Omental fat pad (tissue), 4 donors: ENCODE measurements at places on chromosomes 6 and 20.

GRCh38 chr6:3746119-3746691 lies 5.3 kb downstream of the PXDC1 start:
- no peak for DNase-seq

DNA sequence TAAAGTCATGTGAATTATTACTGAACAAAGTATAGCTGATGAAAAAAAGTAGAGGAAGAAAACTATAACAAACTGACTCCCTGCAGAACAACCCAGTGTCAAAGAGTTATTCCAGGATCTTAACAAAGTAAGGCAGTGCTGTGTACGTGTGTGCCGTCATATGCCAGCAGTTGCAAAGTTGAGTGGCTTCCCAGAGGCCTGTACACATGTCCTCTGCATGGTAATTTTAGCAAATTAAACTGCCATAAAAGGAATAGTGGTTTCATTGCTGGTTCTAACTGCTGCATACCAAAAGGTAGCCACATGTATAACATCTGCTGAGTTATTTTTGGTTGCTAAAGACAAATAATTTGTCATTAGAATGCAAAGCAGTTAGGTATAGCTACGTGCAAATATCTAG lies 44.8 kb downstream of the RIPOR2 start:
- no peak for DNase-seq

GRCh38 chr20:41228858-41229257 lies 88.7 kb downstream of the ZHX3 start:
- no peak for DNase-seq

DNA sequence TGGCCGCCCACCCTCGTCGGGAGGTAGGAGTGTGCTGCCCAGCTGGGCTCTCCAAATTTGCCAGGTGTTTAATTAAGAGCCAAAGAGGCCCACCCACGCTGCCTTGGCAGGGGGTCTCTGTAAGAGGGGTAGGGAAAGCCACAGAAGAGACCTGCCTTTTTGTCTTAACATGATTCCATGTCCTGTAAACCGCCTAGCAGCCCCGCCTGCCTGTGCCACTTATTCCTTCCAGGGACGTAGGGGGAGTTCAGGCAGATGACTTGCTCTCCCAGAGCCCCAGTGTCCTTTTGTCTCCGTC lies 2.1 kb downstream of the FAM210B start:
- no peak for DNase-seq

- no peak for DNase-seq
Observed at GRCh38 chr20:50305636-50306477, 115.2 kb downstream of the CEBPB start.

DNA sequence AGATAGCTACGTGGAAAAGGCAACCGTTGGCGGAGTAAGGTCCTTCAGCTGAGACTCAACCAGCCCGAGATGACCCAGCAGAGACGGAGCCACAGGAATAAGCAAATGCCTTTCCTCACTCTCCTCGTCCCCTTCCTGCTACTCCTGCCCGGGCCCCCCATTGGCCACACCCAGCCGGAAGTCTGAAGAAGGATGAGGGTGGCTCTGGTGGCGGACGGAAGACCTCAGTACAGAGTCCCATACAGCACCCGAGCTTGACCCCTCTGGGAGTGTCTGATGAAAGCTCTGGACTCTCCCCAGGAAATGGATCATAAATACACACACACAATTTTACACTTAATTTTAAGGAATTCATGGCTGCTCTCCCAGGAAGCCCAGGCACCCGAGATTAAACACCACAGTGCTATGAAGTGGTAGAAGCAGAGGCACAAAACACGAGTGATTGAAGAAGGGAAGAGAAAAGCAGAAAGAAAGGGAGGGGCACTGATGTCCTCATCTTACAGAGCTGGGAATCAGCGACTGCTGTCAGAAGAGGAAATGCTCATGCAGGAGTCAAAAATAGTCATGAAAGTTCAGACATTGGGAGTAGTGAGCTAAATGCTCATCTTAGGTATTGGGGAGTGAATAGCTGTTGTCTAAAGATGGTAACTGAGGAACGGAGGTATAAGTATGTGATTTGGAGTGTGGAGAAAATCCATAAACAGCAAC lies 125.6 kb downstream of the BANF2 start:
- no peak for DNase-seq

DNA sequence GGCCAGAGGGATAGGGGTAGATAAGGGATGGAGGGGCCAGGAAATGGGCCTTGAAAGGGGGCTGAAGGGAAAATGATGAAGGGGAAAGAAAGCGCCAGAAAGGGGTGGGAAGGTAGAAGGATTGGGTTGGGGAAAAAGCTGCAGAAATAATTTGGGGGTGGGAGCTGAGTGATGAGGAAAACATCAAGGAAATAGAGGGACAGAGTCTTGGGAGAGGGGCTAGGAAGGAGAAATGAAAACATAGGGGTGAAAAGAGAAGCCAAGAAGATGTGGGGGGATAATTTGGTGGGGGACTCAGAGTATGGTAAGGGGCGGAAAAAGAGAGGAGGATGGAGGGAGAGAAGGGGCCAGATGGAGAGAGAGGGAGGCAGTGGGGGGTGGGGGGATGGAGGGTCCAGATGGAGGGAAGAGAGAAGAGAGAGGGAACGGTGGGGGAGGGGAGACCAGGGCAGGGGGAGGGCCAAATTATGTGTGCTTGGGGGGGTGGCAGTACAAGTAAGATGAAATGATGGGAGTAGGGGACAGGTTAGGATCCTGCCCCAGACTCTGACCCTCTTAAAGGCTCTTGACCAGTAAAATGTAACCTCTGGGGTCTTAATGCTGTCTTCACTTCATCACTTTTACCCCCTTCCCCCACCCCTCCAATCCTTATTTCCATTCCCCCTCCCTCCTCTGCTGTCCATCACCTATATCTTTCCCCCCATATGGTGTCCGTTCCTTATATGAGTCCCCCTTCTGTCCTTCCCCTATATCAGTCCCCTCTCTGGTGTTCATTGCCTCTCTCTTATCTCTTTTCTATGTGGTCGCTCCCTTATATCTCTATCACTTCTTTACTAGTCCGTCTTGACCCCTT lies 852 bp downstream of the SYNGAP1 start:
- no peak for DNase-seq

DNA sequence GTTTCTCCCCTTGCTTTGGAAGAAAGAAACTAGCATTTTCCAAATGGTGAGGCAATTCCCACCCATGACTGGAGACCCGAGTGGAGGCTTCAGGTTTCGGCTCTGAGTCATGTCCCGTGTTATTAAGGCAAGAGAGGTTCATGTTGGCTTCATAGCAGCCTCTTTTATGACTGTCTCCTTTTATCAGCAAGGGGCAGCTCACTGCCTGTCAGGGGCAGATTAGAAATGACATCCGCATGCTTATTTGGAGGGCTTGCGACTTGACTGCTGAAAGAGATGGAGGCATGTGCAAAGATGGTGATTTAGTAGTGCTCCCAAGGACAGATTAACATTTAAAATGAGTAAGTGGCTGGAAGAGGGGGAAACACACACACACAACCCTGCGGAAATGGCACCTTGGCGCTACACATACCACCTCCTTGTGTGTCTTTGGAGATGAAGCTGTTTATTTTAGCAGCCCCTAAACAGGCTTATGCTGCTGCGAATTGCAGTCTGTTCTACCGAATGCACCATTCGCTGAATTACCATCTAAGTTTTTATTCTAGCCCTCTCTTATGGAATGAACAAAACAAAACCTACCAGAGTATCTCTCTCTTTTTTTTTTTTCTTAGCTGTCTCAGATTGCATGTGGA lies 52.1 kb upstream of the VSTM2L start:
- no peak for DNase-seq

DNA sequence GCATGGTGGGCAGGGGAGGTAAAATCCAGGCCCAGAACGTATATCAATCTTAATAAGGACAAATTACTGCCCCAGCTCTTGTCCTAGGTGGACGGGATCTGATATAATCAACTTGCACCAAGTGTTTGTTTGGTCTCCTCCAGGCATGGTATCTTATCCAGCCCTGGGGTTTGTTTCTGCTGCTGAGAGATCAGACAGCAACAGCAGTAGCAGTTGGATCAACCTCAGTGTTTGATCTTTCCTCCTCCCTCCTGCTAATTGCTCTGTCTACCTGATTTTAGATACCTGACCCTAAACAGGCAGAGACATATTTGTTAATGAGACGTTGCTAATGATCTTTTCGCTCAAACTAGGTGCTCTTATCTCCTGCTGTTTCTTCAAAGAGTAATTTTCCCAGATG lies 100.4 kb upstream of the BACH2 start:
- no peak for DNase-seq

- DNase-seq: no peak
Observed at GRCh38 chr20:17816804-17817587, 117.2 kb downstream of the BANF2 start.

DNA sequence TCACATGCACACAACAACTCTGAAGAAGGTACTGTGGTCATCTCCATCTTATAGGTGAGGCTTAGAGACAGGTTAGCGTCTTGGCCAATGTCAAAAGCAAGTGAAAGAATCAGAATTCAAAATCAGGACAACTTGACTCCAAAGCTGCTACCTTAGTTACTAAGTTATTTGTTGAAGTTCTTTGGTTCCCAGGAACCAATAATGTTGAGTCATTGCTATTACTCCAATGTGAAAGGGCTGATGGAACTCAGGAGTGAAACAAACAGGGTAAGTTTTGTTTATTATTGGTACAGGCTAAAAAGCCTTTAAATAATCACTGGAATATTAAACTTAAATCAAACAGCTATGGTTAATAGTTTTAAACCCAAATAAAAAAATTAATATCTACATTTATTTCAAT lies 111.1 kb downstream of the PDSS2 start:
- no peak for DNase-seq

- no peak for DNase-seq
Observed at GRCh38 chr20:59508729-59509128, 95.6 kb upstream of the PHACTR3 start.
